8988T (cell line): ENCODE measurements at places on chromosomes 16 and 17.
A peak's percentile ranks its signal among the peaks of the same experiment; 100 is the strongest.

DNA sequence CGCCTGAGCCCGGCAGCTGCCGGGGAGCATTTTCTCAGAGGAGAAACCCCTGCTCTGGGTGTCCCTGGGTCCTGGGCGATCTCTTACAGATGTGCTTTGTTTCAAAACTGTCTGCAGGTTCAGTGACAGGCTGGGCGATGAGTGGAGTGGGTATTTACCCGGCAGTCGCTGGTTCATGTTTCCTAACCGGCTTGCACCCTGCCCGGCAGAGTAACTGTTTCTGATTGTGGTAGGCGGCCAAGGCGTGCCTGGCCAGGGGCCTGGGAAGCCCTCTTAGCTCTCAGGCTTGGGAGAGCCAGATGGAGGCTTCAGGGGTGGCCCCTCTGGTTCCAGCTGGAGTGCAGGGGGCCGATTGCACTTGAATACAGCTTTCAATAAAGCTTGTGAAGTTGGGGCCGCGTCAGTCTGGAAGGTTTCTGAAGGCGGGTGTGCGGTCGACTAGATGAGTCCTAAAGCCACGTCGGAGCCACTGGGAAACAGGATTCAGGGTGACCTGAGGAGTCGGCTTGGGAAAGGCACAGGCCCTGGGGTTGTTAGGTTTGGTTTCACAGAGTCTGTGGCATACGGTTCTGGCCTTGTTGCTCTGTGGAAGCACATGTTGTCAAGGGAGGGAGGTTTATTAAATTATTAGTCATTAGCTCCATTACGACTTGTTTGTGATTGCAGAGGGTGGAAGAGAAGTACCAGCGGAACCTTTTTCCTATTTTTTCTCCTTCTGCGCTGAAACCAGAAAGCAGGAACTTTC, 1.4 kb downstream of the BAIAP2 start:
- DNase-seq = no peak

GRCh38 chr16:66878067-66878466, 2.2 kb upstream of the PDP2 start:
- no peak for DNase-seq

- no peak for DNase-seq
Observed at GRCh38 chr17:80337195-80337895, 76.7 kb downstream of the RNF213 start.

GRCh38 chr17:50352693-50353599, 7.0 kb downstream of the XYLT2 start:
- no peak for DNase-seq

GRCh38 chr16:66127459-66128370, 238.8 kb upstream of the CDH5 start:
- no peak for DNase-seq

- no peak for DNase-seq
Observed at GRCh38 chr17:63349478-63350000, 96.6 kb downstream of the CYB561 start.

GRCh38 chr17:42305543-42306384, 17.5 kb downstream of the STAT5A start:
- DNase-seq = no peak

GRCh38 chr17:78596871-78597764, 19.9 kb upstream of the DNAH17 start:
- no peak for DNase-seq

- DNase-seq = no peak
Observed at GRCh38 chr16:8859913-8860881, 8.6 kb downstream of the CARHSP1 start.

GRCh38 chr16:35862242-35862641, 2402.8 kb downstream of the TP53TG3F start:
- no peak for DNase-seq

- DNase-seq = no peak
Observed at GRCh38 chr16:86462334-86463084, 47.8 kb upstream of the FOXF1 start.

DNA sequence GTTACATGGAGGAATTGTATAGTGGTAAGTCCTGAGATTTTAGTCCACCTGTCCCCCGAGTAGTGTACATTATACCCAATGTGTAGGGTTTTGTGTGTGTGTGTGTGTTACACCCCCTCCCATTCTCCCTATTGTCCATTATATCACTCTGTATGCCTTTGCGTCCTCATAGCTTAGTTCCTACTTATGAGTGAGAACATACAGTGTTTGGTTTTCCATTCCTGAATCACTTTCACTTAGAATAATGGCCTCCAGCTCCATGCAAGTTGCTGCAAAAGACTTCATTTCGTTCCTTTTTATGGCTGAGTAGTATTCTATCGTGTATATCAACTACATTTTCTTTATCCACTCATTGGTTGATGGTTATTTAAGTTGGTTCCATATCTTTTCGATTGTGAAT, 635 bp upstream of the FA2H start:
- no peak for DNase-seq

DNA sequence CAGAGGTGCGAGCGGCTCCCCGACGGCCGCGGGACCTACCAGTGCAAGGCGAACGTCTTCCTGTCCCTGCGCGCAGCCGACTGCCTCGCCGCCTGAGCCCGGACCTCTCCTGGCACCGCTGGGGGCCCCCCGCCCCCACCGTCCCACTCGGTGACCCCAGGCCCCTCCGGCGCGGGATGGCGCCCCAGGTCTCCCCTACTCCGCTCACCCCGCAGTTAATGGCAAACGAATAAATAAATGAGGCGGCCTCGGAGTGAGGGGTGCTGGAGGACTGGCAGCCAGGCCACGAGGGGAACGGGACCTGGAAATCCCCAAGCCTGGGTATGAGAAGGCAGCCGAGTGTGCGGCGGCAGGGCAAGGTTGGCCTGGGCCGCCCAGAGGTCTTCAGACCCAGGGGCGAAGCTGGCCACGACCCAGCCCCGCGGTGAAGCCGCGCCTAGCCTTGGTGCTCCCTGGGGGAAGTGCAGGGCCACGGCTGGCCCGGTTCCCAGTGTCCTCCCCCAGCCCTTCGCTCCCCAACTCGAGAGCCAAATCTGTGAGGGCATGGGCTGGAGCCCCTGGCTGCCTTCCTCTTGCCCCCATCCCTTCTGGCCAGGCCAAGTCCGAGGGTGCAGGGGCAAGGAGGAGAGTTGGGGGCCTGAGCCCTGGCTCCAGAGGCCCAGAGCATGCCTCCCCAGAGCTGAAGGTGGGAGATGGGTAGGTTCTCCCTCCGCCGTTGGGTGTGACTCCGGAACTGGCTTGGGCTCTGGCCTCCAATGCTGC, 796 bp downstream of the NPB start:
- DNase-seq = no peak

GRCh38 chr16:50908468-50908867, 166.6 kb downstream of the CYLD start:
- no peak for DNase-seq

DNA sequence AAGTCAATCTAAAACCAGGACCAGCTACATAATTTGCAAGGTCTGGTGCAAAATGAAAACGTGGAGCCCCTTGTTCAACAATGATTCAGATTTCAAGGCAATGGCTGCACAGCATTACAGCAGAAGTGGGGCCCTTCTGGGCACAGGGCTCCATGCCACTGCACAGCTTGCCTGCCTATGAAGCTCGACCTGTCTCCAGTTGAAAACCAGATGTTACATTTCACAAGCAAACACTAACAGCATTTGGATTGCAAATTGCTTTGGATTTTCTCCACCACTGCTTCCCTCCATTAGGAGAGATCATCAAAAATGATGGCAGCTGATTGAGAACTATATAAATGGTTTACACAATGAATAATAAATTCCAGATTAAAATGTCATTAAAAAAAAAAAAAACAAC, 551.4 kb upstream of the ZFHX3 start:
- no peak for DNase-seq

GRCh38 chr16:1414532-1415260, at the start of gene UNKL:
UNKL (minus strand) TSS chr16:1414704; CDS start chr16:1414691, 13 bp downstream.
- peak; percentile 80 for DNase-seq

DNA sequence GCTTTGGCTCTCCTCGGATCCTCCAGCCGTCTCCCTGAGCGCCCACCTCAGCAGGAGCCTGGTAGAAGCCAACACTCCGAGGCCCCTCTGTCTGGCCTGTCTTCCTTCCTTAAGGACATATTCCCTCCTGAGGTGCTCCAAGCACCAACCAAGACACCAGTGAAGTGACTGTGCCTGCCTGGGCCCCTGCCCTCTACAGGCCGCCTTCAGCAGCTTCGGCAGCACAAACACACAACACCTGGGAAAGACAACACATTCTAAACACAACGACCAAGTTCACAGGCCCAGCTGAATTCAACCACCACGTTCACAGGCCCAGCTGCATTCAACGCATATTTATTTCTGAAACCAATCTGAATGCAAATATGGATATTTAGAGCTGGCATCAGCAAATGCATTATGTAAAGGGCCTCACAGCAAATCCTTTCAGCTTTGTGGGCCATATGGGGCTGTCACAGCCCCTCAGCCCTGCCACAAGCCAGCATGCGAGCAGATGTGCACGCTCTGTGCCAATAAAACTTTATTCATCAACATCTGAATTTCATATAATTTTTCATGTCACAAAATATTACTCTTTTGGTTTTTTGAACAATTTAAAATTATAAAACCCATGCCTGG, 12.2 kb downstream of the GALNS start:
- peak; percentile 87 for DNase-seq

DNA sequence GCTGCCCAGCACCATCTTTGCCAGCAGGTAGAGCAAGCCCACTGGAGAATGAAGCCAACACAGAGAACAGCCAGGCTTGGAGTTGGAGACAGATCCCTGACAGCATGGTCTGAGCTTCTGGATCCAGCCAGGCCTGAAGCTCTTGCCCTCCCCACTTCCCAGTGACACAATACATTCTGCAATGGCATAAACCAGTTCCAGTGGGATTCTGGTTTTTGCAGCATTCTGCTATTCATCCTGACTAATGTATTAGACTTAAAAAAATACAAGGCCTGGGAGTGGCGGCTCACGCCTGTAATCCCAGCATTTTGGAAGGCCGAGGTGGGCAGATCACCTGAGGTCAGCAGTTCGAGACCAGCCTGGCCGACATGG, 40.6 kb upstream of the LITAF start:
- DNase-seq = no peak

GRCh38 chr16:54080524-54081008, 206.0 kb downstream of the IRX3 start:
- no peak for DNase-seq

- no peak for DNase-seq
Observed at GRCh38 chr16:83968306-83968851, 335 bp downstream of the NECAB2 start.

- DNase-seq = no peak
Observed at GRCh38 chr17:45761957-45762565, 22.1 kb upstream of the CRHR1 start.

DNA sequence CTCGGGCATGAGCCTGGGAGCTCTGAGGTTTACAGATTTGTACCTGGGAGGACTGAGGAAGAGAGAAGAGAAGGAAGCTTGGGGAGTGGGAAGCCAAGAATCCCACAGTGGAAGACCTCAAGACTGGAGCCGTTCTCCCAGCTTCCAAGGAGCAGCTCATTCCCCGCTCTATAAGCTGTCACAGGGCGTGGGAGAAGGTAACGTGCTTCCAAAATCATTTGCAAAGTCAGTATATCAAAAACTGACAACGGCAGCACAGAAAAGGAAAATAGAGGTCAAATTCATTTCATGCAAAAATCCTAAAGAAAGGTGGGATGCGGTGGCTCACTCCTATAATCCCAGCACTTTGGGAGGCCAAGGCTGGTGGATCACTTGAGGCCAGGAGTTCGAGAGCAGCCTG, 7.8 kb downstream of the PIK3R5 start:
- no peak for DNase-seq

DNA sequence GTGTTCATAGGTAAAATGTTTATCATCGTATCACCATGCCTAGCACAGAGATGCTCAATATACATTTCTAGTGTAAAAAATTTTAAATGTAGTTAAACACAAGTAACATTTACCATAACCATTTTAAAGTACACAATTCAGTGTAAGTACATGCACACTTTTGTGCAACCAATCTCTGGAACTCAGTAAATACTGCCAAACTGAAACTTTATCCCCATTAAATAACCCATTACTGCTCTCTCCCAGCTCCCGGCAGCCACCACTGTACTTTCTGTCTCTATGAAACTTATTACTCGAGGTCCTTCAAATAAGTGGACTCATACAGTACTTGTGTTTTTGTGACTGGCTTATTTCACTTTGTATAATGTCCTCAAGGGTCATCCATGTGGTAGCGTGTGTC, 29.0 kb downstream of the RMI2 start:
- DNase-seq = no peak

GRCh38 chr17:61260071-61260797, 139.4 kb upstream of the TBX2 start:
- DNase-seq = no peak

GRCh38 chr16:24609740-24610415, 70.5 kb downstream of the RBBP6 start:
- no peak for DNase-seq

DNA sequence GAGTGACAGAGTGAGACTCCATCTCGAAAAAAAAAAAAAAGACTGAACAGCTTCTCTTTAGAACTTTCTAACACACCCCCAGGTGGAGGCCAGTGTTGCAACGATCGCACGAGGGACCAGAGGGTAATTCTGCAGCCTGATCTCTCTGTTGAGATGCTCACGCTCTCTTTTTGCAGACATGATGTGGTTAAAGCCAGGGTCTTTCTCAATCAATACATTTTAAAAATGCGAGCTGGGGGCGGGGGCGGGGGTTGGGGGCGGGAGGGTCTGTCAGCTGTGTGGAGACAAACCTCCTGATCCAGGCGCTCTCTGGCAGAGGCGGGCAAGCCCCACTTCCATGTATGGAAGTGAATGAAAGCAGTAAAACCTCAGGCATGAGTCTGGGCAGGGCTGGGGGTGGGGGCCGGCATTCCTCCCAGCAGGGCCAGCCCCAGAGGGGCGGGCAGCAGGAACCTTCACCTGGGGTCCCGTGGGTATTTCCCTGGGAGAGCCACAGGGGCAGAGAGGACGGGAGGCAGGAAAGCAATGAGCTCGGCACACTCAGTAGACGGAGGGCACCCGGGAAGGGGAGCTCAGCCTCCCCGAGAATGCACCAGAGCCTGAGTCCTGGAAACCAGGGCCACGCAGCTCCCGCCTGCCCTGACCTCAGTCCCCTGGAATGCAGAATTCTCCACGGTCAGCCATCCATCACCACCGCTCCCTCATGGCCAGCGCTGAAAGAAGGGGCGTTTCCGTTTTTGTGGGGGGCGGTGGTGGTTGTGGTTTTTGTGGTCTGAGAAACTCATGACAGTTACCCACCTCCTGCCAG, 28.0 kb downstream of the NXN start:
- DNase-seq = peak; percentile 75

DNA sequence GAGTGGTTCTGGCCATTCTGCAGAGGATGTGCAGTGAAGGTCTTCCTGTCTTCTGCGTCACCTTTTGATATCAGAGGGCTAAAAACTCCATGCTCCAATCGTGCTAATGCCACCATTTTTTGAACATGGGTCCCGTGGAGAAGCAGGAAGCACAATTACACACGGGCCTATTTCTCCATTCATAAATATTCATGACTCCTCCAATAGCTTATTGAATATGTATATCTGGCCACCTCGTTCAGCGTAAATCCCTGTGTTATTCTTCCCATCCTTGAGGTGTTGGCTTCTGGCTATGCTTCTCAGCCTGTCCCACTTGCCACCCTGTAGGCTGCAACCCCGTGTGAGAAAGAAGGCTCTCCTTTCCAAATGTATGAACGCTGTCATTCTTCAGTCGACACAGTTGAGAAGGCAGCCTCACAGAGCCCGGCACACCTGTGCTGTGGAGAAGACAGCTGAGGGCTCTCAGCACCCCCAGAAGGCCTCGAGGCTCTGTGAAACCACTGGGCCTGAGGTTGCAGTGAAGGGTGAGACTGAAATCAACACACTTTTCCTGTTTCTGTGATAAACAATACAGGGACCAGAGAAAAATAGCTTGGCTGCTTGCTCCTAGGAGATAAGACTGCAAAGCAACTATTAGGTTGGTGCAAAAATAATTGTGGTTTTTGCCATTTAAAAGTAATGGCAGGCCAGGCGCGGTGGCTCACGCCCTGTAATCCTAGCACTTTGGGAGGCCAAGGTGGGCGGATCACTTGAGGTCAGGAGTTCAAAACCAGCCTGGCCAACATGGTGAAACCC, 4.9 kb upstream of the ANKRD40CL start:
- no peak for DNase-seq
